ENCODE measurements at places on chromosomes 5 and 9.

- no peak for DNase-seq
These were observed 75.6 kb downstream of the CRB2 start for GRCh38 chr9:123431581-123431980.

GRCh38 chr5:151427258-151427657 lies 20.1 kb upstream of the SLC36A1 start:
- no peak for DNase-seq

DNA sequence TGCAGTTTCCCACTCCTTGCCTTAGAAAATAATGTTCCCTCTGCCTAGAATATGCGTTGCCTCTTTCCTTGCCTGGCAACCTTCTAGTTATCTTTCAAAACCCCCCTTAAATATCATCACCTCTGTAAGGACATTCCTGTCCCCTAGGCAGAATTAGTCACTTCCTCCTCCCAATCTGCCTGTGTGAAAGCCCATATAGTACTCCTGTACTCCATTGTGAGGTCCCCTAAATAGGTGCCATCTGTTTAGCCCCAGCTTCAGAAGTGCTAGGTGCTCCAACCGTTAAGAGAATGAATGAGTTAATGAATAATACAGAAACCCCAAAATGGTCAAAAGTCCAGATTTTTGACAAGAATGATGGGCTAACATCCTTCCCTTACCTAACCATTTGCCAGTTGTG lies 181.4 kb downstream of the GDNF start:
- DNase-seq: no peak

GRCh38 chr5:62900976-62901375 lies 322.4 kb downstream of the LRRC70 start:
- DNase-seq: no peak

DNA sequence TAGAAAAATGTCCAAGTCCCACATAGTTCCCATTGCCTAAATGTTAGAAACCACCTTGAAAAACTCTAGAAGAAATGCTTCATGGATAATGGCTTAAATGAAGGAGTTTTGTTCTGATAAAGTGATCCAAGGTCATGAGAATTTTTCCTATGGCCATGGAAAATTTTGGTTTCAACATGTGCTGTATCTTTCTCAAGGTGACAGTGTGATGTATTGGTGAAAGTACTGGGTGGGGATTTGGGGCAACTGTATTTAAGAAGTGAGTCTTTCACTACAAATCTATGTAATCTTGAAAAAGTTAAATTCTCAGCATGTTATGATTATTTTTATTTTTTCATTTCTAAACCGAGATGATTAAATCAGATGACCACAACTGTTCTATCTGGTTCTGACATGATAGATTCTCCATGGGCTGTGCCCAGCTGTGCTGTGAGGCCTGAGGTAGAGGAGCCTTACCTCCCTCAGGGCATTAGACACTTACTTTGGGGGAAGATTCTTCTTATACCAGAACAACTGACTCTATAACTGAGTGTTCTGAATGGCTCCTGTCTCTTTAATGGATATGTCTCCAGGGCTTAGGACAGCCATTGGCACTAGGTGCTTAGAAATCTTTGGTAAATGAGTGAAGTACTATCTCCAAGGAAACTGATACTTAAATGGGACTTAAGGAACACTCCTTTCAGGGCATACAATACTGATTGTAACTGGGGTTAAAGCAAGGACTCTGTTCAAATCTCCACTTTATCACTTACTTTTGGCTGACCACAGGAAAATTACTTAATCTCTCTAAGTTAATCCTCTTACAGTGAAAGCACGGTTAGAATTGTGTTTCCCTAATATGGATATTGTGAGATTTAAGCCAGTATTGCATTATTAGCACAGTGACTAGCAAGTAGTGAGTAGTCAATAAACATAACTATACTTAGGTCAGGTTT lies 397.4 kb upstream of the MEF2C start:
- DNase-seq: no peak

DNA sequence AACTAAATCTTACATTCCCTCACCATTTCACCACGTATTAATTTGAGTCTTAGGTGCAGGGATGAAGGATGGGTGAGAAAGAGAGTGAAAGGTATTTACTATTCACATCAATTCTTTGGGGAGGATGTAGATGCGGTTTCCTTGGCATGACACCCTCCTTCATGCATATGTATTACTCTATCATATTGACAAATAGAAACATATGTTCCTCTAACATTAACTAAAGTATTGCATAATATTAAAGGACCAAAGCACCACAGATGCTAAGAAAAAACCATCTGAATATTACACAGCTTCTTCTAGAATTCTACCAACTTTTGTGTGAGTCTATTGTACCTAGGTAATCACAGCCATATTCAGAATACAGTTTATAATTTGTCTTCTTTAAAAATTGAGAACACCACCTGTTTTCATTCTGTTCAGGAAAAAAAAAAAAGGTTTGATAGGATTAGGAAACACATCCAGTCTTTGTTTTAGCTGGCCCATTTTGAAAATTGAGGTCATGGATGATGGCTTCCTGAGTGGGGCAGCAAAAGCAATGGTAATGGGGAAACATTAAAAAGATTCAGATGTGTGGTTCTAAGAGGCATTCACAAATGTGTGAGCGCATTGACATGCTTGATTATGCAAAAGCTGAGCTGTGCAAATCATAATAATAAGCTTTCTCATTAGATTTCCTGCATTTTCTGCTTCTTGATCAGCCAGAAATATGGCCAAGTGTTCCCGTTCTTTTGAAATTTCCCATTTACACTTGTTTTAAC lies 1011.5 kb upstream of the NUDT12 start:
- no peak for DNase-seq

GRCh38 chr9:89395931-89396710 lies 77.8 kb downstream of the SECISBP2 start:
- no peak for DNase-seq
